Globus pallidus (tissue), 1 donor: ENCODE measurements at places on chromosomes 2 and 18.

- no peak for DNase-seq
Observed at GRCh38 chr2:231648579-231649174, 56.0 kb downstream of the TEX44 start.

GRCh38 chr2:8806885-8807704 lies 30.3 kb downstream of the KIDINS220 start:
- no peak for DNase-seq

GRCh38 chr2:159614534-159615366 lies 1.6 kb downstream of the BAZ2B start:
- DNase-seq = no peak

DNA sequence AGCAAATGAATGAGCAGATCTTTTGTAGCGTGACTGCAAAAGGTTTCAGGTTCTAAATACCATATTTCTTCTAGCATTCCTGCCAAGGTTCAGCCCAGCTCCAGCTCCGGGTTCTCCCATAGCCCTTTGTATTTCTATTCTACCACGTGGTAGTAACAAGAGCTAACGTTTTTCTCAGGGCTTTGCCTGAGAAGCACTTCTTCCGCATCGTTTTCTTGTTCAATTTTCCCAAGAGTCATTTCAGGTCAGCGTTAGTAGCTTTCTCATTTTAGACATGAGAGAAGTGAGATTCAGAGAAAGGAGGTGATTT lies 120.1 kb upstream of the MYCN start:
- no peak for DNase-seq
